ENCODE measurements at places on chromosomes 3 and 15.

- DNase-seq = no peak
Observed at GRCh38 chr15:60384053-60384452, 13.7 kb downstream of the ANXA2 start.

DNA sequence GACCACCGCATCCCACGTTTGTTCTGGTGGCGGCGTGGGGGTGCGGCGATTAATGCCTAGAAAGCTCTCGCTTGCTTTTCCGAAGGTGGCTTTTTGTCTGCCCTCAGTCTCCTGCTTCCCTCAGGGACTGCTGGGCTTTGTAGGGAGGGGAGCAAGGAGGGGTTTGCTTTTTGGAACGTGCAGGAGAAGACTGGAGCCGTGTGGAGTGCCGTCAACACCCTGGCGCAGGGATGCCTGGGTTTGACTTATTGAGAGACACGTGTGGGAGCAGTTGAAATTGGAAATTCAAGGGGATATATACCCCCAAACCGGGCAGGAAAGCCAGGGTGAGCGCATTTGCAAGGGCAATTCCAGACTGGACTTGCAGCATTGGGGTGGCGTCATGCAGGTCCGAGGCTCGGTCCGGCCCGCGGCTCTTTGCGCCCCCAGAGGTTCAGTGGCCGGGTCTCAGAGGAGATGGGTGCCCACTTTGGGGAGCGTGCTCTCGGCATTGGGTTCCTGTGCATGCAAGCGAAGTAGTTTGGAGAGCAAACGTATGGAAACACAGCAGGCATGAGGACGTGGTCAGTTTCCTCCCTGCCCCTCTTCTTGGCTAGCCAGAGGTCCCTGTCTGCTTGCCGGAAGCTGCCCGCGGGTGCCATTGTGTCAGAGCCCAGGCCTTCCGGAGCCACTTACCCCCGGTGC is 2.1 kb downstream of the EPHB1 start:
- no peak for DNase-seq

- DNase-seq = no peak
Observed at GRCh38 chr3:16059711-16060357, 114.6 kb upstream of the GALNT15 start.

DNA sequence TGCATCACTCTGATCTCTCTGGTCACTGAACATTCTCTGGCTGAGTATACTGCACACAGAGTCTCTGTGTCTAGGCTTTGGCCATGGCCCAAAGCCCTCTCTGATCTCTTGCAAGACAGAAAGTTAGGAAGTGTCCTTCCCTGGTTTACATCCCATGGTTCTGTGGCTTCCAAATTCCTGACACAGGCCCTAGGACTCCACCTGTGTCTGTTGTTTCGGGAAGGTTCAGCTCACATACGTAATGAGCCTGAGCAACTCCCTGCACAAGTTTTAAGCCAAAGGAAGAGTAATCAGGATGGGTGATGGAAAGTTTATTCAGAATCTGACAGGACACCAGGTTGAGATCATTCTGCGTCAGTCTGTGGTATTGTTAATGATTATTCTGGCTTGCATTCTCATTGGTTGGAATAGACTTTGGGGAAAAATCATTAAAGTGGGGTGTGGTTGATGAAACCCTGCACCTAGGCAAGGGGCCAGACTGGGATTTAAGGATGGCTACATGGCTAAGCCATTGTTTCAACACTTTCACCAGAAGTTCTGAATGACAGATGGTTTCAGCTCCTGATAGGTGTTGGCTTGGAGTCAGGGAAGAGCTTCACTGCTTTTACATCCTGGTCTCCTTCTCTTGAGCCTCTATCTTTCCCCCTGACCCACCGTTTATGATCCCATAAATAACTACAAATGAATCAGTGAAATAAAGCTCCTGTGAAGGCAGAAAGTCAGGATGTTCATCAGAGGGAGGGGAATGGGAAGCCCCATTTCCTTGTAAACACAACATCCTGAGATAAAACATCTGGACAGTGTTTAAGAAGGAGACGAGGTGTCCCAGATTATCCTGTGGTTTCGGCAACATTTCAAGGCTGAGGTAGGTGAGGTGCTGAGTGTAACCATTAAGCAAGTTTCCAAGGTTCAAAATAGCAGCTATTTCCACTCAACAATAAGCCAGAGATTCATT is 14.1 kb downstream of the LCMT2 start:
- DNase-seq = no peak

GRCh38 chr15:101647251-101647650 is 4.9 kb downstream of the TM2D3 start:
- DNase-seq = no peak

GRCh38 chr15:82730022-82730530 is 20.4 kb upstream of the AP3B2 start:
- DNase-seq = no peak

- no peak for DNase-seq
Observed at GRCh38 chr3:182041668-182042291, 330.1 kb downstream of the SOX2 start.

- DNase-seq = no peak
Observed at GRCh38 chr3:120678331-120678947, 3.6 kb downstream of the HGD start.

DNA sequence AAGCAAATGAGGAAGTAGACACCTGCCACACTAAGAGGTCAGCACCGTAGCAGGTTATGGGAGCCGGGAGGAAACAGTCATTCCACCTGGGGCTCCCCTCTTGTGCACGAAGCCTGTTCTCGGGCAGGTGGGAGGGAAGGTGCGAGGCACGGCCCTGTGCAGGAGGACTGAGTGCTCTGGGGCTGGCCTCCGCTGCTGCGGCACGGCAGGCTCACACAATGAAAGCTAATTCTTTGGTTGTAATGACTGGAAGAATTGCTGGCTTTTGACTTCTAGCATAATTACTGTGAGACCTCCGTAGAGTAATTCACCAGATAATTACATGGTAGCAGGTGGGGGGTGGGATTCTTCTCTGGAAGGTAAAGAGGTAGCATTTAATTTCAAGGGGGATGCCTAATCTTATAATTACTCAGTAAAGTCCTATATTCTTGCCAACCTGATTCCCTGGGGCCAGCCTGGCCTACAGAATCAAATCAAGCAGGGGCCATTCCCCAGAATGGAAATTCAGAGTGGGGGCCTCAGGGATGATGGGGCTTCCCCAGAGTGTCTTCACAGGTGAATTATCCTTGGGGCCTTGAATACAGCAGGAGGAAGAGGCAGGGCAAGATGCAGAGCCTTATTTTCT is 129.1 kb downstream of the TPRA1 start:
- no peak for DNase-seq

- no peak for DNase-seq
Observed at GRCh38 chr3:15326037-15326436, 6.3 kb downstream of the SH3BP5 start.

GRCh38 chr3:138051947-138052802 is 42.2 kb downstream of the CLDN18 start:
- no peak for DNase-seq

DNA sequence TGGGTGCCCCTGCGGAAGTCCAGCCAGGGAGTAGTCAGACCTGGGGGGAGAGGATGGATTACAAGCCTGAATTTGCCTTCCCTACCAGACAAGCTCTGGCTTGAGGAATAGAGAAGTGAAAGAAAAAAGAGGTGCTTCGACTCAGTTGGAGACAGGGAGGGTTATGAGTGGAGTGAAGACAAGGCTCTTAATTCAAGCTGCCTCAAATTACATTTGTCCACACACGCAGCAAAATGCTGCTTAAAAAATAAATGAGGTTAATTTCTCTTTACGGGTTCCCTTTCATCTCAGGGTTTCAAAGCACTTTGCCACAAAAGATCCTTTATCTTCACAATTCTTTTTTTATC is 49.0 kb upstream of the SLC4A7 start:
- DNase-seq = no peak

DNA sequence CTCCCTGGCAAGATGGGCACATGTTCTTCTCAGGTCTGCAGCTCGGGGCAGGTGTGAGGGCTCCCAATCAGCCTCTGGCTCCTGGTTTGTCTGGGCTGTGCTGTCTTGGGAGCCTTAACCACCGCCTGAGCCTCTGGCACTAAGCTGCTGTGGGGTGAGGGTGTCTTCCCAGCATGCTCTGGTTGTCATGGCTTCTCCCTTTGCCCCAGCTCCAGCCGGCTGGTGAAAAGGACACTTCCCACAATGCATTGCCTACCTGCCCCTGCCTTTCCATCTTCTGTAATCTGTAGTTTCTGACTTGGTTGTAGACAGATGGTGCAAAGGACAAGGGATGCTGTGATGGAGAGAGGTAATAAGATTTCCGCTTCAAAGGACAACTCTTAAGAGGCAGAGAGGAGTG is 295.3 kb downstream of the TLE3 start:
- DNase-seq = no peak

DNA sequence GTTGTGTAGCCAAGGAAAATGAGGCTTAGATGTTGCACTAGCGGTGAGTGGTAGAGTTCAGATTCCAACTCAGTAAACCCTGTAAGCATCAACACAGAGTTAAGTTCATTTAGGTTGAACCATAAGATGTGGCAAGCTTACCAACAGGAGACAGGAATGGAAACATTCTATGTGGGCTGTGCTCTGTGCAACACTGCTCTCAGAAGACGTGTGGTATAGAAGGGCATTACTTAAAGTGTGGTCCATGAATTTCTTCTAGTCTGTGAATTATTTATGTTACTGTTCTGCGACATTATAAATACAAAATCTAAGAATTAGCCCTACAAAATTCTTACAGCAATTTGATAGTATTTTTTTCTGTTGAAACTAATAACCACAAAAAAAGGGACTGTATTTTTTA is 213.3 kb downstream of the GRM7 start:
- no peak for DNase-seq

DNA sequence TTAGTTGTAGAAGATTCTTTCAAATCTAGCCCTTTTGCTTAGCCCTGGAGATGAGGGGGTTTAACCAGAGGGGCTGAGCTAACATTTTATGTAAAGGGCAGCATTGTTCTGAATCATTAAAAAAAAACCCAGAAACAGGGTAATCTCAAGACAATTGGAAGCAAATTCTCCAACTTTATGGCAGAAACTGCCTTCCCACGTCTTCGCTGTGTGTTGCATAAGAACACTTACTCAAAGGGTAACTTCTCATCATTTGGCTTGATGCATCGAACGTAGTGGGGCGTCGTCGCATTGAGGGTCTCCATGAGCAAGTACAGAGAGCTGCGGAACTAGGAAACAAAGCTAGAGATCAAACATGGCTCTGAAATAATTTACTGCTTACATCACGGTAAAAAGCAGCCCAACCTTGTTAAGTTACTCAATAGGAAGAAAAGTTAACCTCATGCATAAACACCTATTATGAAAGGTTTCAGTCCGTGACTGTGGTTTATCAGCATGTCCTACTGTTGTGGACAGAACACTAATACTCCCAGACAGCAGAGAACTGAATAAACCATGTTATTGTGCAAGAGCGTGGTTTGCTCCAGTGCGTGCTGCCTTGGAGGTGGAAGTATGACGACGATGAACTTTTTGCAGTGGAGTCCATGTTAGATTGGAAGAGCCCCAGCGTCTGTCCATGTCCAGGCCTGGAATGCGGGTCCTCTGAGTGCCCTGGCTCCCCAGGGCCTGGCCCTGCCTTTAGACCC is 48.7 kb downstream of the MYO5C start:
- no peak for DNase-seq

DNA sequence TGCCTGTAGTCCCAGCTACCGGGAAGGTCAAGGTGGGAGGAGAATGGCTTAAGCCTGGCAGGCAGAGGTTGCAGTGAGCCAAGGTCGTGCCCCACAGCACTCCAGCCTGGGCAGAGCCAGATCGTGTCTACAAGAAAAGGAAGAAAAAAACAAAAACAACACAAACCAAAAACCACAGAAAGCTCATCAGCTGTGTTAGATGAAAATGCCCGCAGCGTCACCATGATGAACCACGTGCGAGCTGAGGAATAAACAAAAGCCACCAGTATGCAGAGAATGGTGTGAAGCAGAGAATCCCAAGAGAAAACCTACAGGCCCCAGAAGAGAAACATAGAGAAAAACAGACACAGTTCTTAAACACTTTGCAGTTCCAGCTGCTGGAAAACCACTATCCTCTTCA is 19.7 kb upstream of the TM4SF19 start:
- DNase-seq = no peak

GRCh38 chr3:197682713-197683112 is 54.0 kb downstream of the RUBCN start:
- DNase-seq = no peak

DNA sequence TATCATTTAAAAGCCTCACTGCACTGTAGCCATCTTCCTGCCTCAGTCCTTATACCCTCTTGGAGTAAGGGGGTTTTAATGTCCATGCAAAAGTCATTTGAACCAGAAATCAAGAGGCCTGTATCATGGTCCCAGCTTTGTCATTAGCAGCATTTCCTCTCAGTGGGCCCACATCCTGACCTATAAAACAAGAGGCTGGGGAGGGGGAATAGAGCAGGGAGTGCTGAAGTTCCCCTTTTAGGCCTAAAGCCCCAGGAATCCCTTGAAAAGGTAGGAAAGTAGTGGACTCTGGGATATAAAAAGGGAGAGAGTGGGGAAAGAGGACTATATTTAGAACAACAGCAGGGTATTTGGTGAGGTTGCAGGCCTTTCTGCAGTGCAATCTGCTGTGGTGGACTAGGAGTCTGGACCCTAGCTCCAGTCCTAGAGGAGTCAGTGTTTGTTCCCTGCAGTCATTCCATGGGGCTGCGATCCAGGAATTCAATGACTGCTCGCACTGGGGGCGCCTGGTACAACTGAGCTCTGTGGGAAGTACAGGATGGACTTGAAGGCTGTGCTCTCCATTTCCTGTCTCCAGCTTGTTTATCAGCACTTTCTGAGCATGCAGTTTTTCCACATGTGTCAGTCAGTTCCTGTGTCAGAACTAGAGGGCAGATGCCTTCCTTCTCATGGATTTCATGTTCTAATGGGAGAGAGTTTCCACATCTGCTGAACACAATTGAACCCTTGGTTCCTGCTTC is 46.8 kb downstream of the PDHB start:
- DNase-seq = no peak

DNA sequence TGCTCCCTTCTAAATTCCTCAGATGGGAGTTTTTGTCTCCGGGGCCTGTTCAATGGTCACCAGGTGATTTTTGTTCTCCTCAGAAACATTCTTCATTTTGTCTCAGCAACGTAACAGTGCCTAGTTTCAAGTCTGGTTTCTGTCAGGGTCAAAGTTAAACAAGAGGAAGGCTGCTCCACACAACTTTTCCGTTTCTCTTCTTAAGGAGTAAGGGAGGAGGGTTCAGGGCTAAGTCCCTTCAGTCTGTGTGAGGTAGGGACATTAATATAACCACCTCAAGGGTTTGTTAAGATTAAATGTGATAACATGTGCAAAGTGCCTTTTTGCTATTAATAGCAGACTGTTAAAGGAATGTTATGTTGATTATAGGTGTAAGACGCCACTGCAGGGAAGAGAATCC is 41.8 kb downstream of the HOMER2 start:
- DNase-seq = no peak

DNA sequence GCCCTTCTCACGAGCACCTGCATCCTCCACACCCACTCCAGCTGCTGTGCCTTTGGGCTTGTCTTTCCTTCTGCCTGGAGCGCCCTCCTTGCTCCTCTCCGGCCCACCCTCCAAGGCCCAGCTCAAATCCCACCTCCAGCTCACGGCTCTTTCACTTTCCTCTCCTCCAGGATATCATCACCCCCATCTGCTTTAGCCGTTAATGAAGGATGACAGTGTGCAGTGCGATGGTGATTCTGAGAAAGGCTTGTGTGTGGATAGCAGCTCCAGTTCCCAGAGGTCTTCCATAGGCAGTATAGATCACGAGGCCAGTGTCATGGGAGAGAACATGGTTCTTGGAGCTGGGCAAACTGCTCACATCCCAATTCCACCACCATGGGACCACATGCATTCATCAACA is 237.4 kb downstream of the TLE3 start:
- DNase-seq = no peak

- no peak for DNase-seq
Observed at GRCh38 chr15:53586799-53587198, 172.7 kb downstream of the WDR72 start.

GRCh38 chr3:114827495-114827894 is 319.6 kb downstream of the ZBTB20 start:
- DNase-seq = no peak

- no peak for DNase-seq
Observed at GRCh38 chr15:38886315-38887163, 321.9 kb upstream of the RASGRP1 start.

All from stimulated activated CD8-positive, alpha-beta memory T cell treated with anti-CD3 and anti-CD28 coated beads, Interleukin-7, amount 100 ng/mL, for 1 hour (primary cell).